NCI-H187 treated with DMSO at 0.1 percent for 48 hours (cell line): ENCODE measurements at places on chromosomes 5 and 9.

DNA sequence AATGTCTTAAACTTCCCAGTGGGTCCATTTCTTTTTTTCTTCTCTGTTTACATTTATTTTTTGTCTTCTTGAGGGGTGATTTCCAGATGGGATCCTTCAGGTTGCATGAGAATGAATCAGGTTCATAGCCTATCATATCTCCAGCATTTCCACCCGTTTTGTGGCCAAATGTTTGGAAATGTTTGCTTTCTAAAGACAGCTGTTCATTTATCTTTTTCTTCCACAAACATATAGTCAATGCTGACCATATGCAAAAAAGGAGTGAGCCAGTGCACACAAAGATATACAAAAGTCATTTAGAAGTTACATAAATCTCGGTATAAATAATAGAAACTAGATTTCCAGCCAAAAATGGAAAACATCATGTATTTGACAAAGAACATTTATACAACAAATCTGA, 71.6 kb upstream of the STC2 start:
- no peak for DNase-seq

DNA sequence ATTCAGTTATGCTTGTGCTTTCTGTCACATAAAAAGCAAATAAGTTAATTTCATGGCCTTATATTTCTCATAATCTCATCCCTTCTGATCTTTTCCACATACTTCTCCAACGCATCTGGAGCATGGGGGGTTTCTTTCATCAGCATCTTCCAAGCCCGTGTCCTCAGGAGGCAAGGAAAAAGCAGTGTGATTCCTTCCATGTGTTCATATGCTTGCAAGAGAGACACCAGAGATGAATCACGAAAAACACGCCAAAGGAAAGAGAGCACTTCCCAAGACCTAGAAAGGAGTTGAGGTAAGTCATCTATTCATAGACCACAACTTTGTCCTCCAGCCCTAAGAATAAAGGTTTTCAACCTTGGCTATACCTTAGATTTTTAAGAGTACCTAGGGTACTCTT, 26.0 kb upstream of the SVEP1 start:
- DNase-seq: no peak

- DNase-seq: no peak
Observed at GRCh38 chr9:7333719-7334118, 465.9 kb downstream of the DMAC1 start.

- no peak for DNase-seq
Observed at GRCh38 chr5:94769996-94770395, 151.5 kb downstream of the SLF1 start.

- no peak for DNase-seq
Observed at GRCh38 chr9:24132244-24132643, 306.2 kb upstream of the ELAVL2 start.

GRCh38 chr9:109781541-109782197, 1.7 kb downstream of the PALM2AKAP2 start:
- DNase-seq: no peak

DNA sequence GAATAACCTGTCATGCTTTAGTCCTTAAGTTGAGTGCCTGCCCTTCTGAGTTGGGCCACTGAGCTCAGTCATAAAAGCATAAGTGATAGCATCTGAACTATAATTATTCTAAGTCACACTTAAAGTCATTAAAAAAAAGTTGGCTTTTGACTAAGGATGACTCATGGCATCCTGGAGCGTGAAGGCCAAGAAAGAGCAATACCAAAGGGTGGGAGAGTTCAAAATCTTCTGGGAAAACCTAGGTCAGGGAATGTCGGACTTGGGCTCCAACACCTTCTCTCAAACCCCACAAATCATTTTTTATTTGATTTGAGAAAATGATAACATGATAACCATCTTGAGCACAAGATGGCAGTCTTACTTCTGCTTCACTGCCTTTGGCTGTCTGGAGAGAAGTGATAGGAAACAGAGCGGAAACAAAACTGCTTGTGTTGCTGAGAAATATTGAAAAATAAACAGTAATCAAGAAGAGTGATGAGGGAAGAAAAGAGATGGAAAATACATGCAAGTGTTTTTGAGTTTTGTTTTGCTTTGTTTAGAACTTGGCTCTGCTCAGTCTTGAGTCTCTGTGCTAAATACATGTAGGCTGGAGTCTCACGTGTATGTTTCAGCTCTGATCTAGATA, 16.9 kb upstream of the NTRK2 start:
- DNase-seq: no peak

DNA sequence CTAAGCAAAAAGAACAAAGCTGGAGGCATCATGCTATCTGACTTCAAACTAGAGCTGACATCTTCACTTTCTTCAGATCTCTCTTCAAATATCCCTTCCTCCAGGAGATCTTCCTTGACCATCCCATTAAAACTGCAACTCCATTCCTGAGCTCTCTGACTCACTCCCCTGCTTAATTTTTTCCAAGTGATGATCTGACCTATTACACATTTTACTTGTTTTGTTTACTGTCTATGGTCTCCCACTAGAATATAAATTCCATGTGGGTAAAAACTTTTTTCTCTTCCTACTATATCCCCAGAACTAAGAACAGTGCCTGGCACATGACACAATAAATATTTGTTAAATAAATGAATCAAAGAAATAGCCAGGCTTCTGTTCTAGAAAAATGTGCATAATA, 87.5 kb downstream of the SLIT3 start:
- DNase-seq: no peak

DNA sequence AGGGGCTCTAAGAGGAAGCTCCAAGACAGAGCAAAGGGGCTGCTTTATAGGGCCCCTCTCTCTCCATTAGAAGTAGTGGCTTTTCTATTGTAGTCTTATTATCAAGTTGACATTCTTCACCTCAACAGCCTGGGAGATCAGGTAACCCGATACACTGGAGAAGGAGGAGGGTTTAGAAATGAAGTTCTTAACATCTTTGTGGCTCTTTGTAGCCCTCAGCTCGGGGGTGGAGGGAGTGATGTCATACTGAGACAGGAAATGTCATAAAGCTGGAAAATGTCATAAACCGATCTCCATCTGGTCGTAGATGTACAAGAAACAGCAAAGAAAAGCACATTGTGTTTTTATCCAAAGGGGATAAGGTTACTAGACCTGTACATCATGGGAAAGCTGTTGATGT, 17.9 kb downstream of the PDZD2 start:
- no peak for DNase-seq

- no peak for DNase-seq
Observed at GRCh38 chr5:131513780-131514179, 121.2 kb downstream of the RAPGEF6 start.

GRCh38 chr9:110750272-110750671, 81.7 kb downstream of the MUSK start:
- no peak for DNase-seq

DNA sequence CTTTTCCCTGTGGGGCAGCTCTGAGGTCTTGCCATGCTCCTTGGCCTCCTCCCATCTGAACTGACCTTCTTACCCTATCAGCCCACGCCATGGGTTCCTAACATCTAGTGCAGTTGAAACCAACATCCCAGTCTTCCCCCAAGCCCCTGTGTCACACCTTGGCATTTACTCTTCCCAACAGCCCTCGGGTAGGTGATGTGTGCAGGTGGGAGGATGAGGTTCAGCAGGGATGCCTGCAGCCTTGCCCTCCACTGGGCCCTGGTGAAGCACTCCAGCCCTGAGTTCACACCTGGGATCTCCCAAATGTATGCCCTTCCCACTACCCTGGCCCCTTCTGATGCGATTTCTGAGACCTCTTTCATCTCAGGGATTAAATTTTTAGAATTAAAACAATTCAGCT, 15.5 kb downstream of the IRX2 start:
- no peak for DNase-seq

DNA sequence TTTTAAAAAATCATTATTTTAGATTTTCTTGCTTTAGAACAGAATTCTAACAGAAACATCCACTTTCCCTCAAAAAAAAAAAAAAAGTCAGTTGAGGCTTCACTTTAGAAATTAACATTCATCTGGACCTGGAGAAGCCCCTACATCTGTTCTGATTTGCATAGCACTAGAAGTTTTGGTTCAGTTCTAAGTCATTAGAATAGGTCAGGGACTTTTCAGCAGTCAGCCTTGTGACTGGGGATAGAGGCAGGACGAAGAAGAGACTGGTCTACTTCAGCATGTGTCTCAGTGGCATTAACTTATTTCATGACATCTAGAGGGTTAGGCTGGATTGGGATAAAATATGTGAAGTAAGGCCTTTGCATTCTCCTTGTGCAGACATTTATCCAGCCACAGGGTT, 215.8 kb upstream of the DAB2 start:
- no peak for DNase-seq

- no peak for DNase-seq
Observed at GRCh38 chr5:142463904-142464303, 139.1 kb upstream of the SPRY4 start.

GRCh38 chr5:122774519-122774860, 390 bp upstream of the SNX2 start:
- no peak for DNase-seq

- no peak for DNase-seq
Observed at GRCh38 chr9:29439961-29440360, 1866.7 kb upstream of the C9orf72 start.

DNA sequence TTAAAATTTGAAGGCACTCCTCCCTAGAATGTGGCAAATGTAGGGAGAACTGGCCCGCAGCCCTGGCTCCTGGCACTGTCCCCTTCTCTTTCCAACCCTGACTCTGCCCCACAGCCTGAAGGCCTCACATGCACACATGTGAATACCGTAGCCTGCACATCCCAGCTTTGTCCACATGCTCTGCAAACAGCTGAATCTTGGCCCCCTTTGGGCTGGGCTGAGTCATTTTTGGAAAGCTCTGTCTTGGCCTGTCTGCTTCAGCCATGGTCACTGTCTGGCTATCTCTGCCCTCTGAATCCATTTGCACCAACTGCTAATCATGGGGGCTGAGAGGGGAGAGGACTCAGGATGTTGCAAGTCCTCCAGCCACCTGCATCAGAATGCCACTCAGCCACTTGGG, 22.1 kb upstream of the GALNT10 start:
- no peak for DNase-seq

GRCh38 chr9:36325081-36325828, 67.0 kb upstream of the GNE start:
- DNase-seq: no peak

- DNase-seq: no peak
Observed at GRCh38 chr5:68369457-68370125, 154.0 kb downstream of the PIK3R1 start.

DNA sequence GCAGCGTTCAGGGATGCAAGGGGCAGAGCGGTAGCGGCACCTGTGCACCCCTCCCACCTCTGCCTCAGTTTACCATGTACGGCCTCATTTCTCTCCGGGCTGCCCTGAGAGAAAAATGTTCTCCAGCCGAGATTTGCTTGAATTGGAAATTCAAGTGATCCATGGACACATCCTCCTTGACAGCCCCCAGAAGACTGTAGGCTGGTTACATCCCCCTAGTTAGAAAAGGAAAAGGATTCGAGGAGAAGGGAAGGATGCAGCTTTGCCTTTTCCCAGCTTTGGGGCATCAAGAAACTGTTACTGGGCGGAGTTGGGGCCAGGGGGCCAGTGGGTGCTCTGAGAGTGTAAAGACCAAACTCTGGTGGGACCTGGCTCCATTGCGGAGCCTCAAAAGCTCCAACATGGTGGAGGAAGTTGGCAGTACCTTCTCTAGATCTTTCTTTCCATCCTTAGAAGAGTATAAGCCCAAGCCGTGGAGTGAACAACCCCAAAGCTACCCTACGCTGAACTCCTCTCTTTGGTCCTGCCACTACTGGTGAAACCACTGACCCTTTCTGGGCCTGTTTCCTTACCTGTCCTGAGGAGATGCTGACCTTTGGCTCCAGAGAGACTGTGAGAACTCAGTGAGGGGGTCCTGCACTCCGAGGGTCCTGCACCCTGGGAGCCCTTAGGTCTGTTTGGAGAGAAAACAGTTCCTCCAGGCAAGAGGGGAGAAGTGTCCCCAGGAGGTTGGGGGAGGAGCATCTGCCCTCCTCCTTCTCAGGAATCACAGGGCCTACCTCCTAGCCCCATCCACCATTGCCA, 1.0 kb upstream of the BARX1 start:
- DNase-seq: no peak

DNA sequence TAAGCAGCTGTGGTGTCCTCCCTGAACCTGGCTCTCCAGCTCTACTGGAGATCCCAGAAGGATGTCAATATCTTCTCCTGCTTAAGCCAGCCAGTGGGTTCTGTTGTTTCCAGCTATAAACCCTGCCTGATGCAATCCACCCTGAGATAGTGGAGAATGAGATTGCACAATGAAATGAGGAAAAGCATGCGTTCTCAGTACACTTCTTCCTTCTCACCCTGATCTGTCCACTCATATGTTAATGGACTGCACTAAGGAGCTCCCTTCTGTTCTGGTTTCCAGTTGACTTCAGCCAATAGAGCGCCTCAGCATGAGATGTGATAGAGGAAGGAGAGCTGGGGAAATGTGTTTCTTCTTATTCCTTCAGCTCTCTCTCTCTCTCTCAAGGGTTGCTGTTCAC, 40.0 kb upstream of the CDH6 start:
- DNase-seq: no peak

- DNase-seq: no peak
Observed at GRCh38 chr9:36992501-36993316, 41.4 kb downstream of the PAX5 start.

DNA sequence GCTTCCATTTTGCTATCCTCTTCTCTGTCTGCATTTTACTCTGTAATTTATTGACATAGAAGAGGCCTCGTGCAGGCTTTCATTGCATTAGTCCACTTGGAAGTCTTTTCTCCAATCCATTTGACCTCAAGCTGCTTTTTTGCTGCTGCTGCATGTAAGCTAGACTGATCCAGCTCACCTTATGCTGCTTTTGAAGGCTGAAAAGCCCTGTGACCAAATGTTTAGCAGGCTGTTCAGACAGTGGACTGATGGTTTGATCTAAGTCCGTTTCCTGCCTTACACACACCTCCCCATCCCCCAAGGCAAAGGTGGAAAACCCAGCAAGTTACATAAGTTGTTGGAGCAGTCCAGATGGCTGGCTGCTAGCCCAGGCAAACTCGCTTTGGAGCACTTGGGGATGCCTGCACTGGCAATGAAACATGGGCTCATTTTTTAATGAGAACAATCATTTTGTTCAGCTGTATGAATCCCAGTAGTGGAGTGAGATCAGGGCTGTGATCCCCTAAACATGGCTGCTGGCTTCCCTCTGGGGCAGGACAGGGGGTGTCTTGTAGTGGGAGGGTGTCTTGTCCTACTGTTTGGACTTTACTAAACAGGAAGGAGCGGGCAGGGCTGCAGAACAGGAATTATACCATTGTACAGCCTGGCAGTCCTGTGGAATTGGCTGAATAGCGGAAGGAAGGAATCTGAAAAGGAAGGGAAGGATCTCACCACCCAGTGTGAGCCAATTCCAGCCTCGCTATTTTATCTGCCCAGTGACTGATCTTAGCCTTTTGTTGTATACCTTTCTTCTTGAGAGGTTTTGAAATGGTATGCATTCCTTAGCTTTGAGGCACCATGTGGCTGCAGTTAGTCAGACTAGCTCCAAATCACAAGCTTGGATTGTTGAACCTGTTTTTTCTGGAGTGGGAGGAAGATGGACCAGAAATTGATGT, 212.0 kb downstream of the ARHGAP26 start:
- no peak for DNase-seq

DNA sequence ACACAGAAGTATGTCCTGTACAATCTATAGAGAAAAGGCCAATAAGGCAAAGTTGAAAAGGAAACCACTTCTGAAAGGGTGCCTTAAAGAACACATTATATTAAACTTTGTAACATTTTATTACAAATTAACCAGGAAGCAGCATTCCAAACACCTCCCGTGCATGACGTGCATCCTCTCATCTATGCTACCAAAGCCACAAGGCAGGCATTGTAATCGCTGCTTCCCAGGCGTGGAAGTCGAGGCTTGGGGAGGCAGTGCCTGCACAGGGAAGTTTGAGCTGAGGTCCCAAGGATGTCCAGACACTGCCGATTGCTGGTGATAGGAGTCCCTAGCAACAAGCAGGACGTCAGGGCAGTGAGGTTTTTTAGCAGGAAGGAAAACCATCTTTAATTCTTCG, 44.3 kb upstream of the BARHL1 start:
- DNase-seq: no peak
